Activated CD8-positive, alpha-beta memory T cell treated with anti-CD3 and anti-CD28 coated beads, Interleukin-2, amount 10 ng/mL, durations not matched to agents 7 days and 5 days (primary cell): ENCODE measurements at places on chromosomes 13 and 19.
A peak's percentile ranks its signal among the peaks of the same experiment; 100 is the strongest.

GRCh38 chr19:4567584-4568071, 8.1 kb upstream of the SEMA6B start:
- no peak overlapping the region for H3K27ac ChIP-seq
- no peaks in the 10 kb centered on the region for H3K36me3 ChIP-seq
- H3K4me1 ChIP-seq, result no peaks in the 10 kb centered on the region
- DNase-seq, result peak; percentile 75
- no peak overlapping the region for H3K4me3 ChIP-seq

DNA sequence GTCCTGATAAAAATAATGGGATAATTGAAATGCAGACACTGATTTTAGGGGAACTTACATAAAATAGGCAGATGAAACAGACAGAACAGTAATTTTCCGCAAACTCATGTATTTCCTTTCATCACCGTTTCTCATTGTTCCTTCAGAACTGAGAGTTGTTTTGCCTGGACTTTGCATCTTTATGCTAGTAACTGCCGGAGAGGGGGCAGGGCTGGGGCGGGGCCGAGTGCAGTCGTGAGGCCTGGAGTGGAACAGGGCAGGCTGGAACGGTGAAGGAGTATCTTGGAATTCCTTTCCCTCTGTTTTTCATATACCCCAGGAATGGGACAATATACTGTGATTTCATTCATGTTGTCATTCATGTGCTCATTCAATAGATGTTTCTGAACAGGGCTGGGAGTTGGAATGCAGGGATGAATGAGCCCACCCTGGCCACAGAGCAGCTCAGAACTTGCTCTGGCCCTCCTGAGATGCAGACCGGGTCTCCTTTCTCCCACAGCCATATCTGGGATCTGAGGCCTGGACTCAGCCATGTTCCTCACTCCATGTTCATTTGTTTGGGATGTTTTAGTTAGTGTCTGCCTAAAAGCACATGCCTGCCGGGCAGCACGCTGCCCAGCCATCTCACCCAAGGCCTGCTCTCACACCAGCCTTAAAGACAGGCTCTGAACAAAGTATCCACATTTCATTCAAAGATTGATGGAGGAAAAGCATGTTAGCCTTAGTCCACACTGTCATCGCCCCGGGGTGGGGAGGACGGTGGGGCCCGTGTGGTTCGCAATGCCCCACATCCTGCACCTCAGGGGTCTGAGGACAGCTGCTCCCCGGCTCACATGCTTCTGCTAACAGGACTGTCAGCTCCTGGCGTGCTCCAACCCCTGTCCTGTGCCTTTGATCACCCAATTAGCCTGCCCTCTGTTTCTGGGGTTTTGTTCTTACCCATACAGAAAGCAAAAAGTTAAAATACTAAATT, 92.9 kb downstream of the SOX1 start:
- no peaks in the 10 kb centered on the region for H3K4me1 ChIP-seq
- no peaks in the 10 kb centered on the region for H3K36me3 ChIP-seq
- no peak overlapping the region for H3K4me3 ChIP-seq
- no peak overlapping the region for H3K27ac ChIP-seq

GRCh38 chr13:100818711-100819110, 144.1 kb upstream of the TMTC4 start:
- H3K4me3 ChIP-seq, result no peak overlapping the region
- H3K4me1 ChIP-seq, result no peaks in the 10 kb centered on the region

- H3K36me3 ChIP-seq, result no peaks in the 10 kb centered on the region
- DNase-seq, result no peak
- peaks cover 3% of the 10 kb centered on the region for H3K27me3 ChIP-seq
- H3K4me3 ChIP-seq, result no peak overlapping the region
Measured at GRCh38 chr13:94776300-94776699, 64.0 kb upstream of the SOX21 start.

- H3K4me3 ChIP-seq, result no peak overlapping the region
- no peaks in the 10 kb centered on the region for H3K4me1 ChIP-seq
- H3K27ac ChIP-seq, result no peak overlapping the region
- H3K27me3 ChIP-seq, result no peaks in the 10 kb centered on the region
- no peaks in the 10 kb centered on the region for H3K36me3 ChIP-seq
Measured at GRCh38 chr19:31962561-31962996, 382.8 kb upstream of the ZNF507 start.

GRCh38 chr13:94224670-94225069, 254.8 kb downstream of the DCT start:
- no peak for DNase-seq
- no peak overlapping the region for H3K27ac ChIP-seq
- H3K36me3 ChIP-seq, result no peaks in the 10 kb centered on the region
- peaks cover 9% of the 10 kb centered on the region for H3K27me3 ChIP-seq
- H3K4me3 ChIP-seq, result no peak overlapping the region
- no peaks in the 10 kb centered on the region for H3K4me1 ChIP-seq

DNA sequence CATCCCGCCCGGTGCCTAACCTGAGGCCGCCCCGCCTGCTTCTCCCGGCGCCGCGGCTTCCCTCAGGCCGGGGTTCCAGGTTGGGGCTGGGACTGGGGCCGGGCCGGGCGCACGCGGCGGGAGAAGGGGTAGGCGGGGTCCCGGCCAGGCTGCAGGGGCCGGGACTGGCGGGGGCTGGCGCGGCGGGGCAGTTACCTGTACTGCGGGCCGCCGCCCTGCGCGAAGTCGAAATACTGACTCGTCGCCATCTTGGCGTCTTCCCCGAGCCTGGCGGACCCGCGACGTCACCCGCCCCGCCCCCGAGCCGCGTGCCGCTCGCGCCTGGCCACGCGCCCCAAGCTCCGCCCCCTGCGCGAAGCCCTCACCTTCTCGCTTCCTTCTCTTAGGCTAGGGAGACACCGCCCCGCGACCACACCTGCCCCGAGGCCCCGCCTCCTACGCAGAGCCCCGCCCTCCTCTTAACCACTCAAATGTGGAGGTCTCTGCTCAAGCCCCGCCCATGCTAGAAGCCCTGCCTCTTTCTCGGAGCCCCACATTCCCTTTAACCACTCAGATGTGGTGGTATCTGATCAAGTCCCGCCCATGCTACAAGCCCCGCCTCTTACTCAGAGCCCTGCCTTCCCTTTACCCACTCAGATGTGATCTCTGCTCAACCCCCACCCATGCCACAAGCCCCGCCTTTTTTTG, at the start of gene ZFR2:
Gene ZFR2, minus strand, starts transcription at position 269 of the 687 bp plus-strand sequence. Its CDS starts 21 bp downstream, at position 248.
- H3K27me3 ChIP-seq, result peaks cover 43% of the 10 kb centered on the region
- no peak within 1 kb of the TSS for H3K4me3 ChIP-seq
- H3K4me1 ChIP-seq, result peaks cover 7% of the 10 kb centered on the region
- H3K27ac ChIP-seq, result no peak within 1 kb of the TSS
- DNase-seq, result no peak

DNA sequence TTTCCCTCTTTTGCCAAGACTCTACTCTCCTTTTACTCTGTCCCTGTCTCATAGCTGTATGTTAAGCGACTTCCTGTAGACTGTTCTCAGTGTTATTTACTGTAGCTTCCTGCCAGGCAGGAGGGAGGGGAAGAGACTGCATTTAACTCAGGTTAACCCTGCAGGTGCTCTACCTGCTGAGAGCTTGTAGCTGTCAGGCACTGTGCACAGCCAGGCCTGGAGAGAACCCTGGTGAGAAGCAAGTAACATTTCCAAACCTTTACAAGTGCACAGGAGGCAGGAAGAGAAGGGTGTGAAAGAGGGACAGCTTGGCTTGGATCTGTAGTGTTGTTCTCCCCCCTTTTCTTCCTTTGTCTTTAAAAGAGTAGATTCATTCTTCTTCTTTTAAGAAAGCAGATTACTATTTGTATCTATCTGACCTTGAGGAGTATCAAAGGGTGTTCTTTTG, 167.1 kb downstream of the LMO7 start:
- H3K4me3 ChIP-seq, result no peak overlapping the region
- DNase-seq, result no peak
- H3K36me3 ChIP-seq, result peaks cover 2% of the 10 kb centered on the region
- no peak overlapping the region for H3K27ac ChIP-seq

GRCh38 chr19:3184847-3185460, 776 bp upstream of the NCLN start:
- peak overlapping the region; percentile 91 for H3K27ac ChIP-seq
- H3K4me3 ChIP-seq, result peak overlapping the region; percentile 89
- peak; percentile 89 for DNase-seq

GRCh38 chr13:76735641-76736040, 150.6 kb downstream of the KCTD12 start:
- no peak overlapping the region for H3K4me3 ChIP-seq
- peaks cover 1% of the 10 kb centered on the region for H3K4me1 ChIP-seq
- DNase-seq, result no peak
- peaks cover 5% of the 10 kb centered on the region for H3K27me3 ChIP-seq

DNA sequence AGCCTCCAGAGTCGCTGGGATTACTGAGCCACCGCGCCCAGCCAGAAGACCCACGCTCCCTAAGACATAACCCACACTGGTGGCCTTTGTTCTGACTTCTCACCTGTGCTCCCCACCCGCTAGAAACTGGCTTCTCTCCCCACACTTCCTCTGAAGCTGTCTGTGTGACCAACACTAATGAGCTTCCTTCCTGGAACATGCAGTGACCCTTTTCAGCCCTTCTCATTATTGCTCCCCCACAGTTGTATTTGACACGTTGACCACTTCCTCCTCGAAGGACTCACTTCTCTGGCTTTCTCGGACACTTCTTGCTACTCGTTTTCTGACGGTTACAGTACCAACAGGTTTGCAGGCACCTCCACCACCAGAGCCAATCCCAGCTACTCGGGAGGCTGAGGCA, 10.9 kb downstream of the NCR1 start:
- H3K4me1 ChIP-seq, result peaks cover 12% of the 10 kb centered on the region
- H3K4me3 ChIP-seq, result no peak overlapping the region
- no peaks in the 10 kb centered on the region for H3K36me3 ChIP-seq
- H3K27ac ChIP-seq, result no peak overlapping the region
- no peak for DNase-seq

- no peak overlapping the region for H3K4me3 ChIP-seq
- H3K4me1 ChIP-seq, result peaks cover 3% of the 10 kb centered on the region
- no peak overlapping the region for H3K27ac ChIP-seq
- H3K36me3 ChIP-seq, result peaks cover 1% of the 10 kb centered on the region
- DNase-seq, result no peak
- peaks cover 38% of the 10 kb centered on the region for H3K27me3 ChIP-seq
Measured at GRCh38 chr13:29878101-29878500, 27.7 kb upstream of the UBL3 start.

GRCh38 chr19:33216198-33216830, 9.3 kb downstream of the SLC7A10 start:
- H3K4me1 ChIP-seq, result no peaks in the 10 kb centered on the region
- peaks cover 8% of the 10 kb centered on the region for H3K27me3 ChIP-seq
- no peak for DNase-seq
- H3K4me3 ChIP-seq, result no peak overlapping the region
- no peaks in the 10 kb centered on the region for H3K36me3 ChIP-seq
- H3K27ac ChIP-seq, result no peak overlapping the region

GRCh38 chr19:45883881-45884681, 1.9 kb downstream of the IRF2BP1 start:
- DNase-seq, result no peak
- peaks cover 2% of the 10 kb centered on the region for H3K27me3 ChIP-seq
- H3K4me1 ChIP-seq, result peaks cover 26% of the 10 kb centered on the region
- H3K27ac ChIP-seq, result no peak overlapping the region
- peak overlapping the region; percentile 66 for H3K4me3 ChIP-seq
- no peaks in the 10 kb centered on the region for H3K36me3 ChIP-seq
